ENCODE measurements at places on chromosomes 6 and 20. TPM values are rescaled to one million over a fixed set of nuclear protein-coding genes. Genes with fewer than 3 reads are reported as not detected.

CCDC167 gene
- total RNA-seq = 8.7 TPM

MRPL14 gene
- total RNA-seq = 47.5 TPM

ADGRF1 gene
- total RNA-seq = 2.1 TPM

ARMH2 gene
- total RNA-seq = not detected

CLDN20 gene
- not detected for total RNA-seq

CD93 gene
- 9.0 TPM for total RNA-seq

CD109 gene
- 4.3 TPM for total RNA-seq

PARD6B gene
- total RNA-seq = 38.4 TPM

Measured in left colon (tissue), 2 donors.